ENCODE measurements at places on chromosomes 12 and 14.

GRCh38 chr14:96198430-96199130 is 6.1 kb upstream of the BDKRB2 start:
- no peak for DNase-seq

DNA sequence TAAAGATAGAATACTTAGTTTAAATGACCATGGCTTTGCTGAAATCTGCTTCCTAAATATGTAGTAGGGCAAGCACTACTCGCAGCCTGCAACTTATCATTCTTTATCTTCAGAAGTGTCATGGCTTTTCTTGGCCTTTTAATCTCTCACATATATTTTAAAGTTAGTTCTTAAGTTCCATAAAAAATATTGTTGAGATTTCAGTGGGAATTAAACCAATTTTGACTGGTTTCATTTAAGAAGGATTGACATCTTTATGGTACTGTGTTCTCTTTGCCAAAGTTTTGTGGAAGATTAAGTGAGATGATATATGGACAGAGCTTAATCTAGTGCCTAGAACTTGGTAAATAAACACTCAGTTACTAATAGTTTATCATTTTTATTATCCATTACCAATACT is 56.7 kb downstream of the KIAA0586 start:
- DNase-seq = no peak

DNA sequence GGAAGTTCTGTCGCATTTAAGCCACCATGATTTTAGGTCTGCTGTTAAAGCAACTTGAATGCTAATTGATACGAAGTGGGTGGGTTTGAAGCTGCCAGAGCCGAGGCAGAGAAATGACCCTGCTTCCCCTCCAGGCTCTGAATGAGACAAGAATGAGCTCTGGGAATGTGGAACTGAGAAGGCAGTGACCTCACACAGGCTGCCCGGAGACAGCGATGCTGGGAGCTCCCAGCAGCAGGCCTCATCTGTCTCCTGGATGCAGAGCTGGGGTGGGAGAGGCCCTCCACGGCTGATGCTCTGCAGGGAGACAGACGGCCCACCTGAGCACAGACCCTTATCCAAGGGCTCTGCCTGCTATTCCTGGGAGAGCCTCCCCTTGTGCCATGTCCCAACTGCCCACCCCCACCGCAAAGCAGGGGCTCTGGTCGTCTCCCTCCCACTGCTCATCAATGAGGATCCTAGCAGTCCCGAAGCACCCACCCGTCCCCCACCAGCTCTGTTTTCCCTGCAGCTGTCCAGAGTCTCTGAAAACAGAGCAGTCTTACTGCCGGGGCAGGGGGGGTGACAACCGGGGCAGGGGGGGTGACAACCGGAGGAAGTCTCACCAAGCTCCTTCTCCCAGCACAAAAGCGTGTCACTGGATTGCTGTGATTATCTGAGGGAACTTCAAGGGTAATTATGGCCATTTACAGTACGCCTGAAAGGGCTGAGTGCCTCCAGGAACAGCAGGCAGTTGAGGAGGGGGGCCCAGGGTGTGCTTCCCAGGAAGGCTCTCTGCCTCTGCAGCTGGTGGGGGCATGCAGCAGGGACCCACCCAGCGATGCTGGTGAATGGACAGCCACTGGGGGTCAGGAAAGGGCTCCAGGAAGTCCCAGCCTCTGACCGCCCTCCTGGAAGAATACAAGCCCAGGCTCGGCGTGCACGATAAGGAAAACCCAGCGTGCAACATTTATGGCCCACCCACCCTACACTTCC is 67.8 kb downstream of the CHGA start:
- DNase-seq = no peak

DNA sequence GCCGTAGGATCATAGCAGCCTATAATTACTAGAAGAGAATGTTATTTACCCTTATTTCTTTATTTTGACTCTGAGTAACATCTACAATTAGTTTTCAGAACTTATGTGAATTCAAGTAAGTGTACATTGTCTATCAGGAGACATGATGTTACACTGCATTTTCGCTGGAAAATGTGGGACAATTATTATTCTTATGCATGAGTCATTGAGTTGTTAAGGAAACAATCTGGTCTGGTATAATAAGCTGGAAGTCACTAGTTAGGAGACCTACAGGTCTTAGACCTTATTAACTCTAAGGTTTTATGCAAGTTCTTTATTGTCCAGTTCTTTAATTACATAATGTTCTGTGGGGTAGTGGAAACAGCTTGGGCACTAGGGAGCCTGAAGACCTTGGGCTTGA is 5.8 kb downstream of the KTN1 start:
- no peak for DNase-seq

GRCh38 chr12:93256256-93256969 is 121.3 kb upstream of the NUDT4 start:
- no peak for DNase-seq

GRCh38 chr12:62679608-62680007 is 213.0 kb downstream of the MON2 start:
- no peak for DNase-seq

DNA sequence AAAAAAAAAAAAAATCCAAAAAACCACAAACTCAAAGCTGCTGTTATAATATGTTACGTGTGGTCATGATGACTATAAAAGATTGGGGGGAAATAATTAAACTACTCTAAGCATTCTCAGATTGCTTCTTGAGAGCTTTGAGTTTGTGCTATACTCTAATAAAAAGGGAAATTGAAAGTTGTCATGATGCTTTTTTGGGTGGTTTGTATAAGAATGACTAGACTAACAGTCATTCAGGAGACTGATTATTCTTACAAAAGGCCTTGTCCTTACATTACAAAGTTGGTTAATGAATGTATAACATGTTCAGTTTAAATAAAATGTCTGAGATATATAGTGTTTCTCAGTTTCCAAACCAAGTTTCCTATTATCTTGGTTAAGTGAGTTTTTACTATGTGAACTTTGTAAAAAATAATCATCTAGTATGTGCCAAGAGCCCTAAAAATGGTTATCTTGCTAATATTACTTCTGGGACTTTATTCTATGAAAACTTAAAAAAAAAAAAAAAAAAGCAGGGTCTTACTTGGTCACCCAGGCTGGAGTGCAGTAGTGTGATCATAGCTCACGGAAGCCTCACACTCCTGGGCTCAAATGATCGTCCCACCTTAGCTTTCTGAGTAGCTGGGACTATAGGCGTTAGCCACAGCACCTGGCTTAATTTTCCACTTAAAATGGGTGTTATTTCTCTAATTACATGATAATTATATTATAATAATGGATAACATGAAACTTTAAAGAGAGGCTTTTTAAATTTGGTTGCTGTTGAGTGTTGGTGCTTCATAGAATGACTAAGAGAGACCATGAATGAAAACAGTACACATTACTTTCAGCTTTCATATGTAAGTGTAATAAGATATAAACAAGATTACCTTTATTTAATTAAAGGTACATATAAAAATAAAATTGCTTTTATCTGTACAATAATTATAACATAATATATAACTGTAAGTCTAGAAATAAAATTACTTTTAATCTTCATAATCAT is 459.6 kb upstream of the RGS6 start:
- DNase-seq = no peak

DNA sequence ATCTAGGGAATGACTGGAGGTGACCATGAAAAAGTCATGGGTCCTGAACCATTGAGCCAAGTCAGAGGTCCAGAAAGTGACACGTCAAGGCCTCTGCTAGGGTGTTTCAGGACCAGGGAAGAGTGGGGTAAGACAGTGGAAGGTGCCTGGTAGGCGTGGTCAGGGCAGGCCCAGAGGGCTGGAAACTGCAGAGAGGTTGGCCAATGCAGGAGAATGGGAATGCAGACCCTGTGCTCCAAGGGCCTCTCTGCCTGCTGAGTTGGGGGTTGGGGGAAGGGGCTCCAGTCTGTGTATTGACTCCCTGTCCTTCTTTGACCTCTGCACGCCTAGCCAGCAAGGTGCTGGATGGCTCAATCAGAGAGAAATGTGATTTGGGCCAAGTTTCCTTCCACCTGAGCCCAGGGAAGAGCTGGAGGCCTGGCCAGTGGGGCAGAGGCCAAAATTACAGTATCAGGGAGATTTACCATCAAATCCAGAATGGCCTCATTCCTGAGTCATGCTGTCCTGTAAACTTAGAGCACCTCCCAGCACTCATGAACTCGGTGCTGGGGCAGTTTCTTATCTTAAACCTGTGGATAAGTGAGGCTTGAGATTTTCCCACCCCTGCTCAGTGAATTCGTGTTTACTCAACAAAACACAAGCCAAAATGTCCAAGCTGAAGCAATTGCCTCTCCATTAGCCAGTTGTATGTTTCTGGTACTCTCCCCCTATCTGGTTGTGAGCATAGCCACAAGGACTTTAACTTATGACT is 24.4 kb downstream of the IRF2BPL start:
- DNase-seq = no peak

DNA sequence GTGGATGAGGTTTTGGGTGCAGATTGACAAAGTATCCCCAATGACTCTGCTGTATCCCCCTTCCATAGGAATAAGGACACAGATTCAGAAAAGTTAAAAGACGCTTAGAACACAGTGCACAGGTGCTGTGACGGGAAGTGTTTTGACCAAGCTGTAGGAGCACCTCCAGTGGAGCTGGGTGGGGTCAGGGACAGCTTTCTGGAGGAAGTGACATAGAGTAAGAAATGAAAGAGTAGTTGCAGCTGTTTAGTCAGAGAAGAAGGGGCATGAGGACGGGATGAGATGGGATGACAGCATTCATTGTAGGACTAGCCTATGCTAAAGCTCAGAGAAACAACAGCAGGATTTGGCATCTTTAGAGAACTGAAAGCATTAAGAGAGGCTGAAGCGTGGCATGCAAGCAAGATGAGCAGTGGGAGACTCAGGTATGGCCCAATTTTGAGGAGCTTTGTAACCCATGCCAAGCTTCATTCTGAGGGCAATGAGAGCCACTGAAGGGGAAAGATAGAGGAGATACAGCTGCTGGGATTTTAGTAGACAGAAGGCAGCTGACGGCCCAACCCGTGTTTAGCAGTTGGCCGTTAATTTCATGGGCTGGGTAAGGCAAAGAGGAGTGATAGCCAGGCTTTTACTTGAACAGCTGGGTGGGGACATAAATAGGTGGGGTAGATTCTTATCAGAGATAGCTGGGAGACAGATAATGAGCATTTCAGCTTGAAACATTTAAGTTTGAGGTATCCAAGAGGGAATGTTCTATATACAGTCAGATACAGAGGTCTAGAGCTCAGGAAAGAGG is 131.8 kb upstream of the KRAS start:
- no peak for DNase-seq

DNA sequence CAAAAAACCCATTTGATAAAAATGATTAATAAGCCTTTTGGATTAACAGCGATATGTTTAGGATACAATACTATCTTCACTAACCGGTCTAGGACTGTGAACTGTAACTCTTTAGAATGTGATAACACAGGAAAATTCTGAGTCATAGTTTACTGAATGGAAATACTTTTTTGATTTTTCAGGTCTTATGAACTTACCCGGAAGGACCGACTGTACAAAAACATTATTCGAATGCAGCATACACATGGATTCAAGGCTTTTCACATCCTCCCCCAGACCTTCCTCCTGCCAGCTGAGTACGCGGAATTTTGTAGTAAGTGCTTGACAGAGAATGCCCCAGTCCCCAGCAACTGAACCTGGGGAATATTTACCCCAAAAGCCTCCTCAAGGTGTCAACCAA is 29.0 kb downstream of the TTLL5 start:
- no peak for DNase-seq

- no peak for DNase-seq
Observed at GRCh38 chr12:90399357-90399756, 555.6 kb downstream of the CCER1 start.

DNA sequence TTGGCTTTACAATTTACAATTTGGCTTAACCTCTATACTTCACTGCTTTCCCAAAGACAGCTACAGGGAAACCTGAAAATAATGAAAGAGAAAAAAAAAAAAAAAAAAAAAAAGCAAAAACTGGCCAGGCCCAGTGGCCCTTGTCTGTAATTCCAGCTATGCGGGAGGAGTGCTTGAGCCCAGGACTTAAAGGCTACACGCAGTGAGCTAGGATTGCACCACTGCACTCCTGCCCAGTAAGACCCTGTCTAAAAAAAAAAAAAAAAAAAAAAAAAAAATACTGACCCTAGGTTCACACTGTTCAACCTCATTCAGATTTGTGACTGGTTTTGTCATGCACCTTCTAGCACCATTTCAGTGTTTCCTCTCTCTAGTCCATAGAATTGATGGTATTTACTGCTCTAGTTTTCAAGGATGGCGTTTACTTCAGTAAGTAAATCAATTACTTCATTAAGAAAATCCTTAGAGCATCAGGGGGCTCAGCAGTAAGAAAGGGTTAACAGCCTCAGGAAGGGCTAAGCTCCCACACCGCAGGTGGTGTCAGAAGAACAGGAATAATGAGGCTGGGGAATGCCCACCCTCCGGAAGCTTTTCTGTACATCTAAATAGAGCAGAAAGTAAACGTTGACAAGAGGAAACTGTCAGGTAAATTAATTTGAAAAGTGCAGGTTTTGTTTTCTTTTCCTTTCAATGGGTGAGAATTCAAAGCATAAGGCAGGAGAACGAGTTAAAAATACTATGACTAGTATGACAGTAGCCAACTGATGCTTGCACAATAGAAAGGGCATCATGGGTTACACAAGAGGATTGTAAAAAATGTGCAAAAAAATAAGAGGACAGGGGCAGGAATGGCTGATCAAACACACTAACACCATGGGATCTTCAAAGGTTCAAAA is 115.0 kb upstream of the MDM1 start:
- DNase-seq = no peak

- DNase-seq = peak; percentile 23
Observed at GRCh38 chr12:108689314-108690190, 41.8 kb downstream of the CORO1C start.

GRCh38 chr12:28318273-28318672 is 128.0 kb downstream of the CCDC91 start:
- no peak for DNase-seq

GRCh38 chr12:59375633-59376032 is 220.2 kb upstream of the SLC16A7 start:
- DNase-seq = no peak

DNA sequence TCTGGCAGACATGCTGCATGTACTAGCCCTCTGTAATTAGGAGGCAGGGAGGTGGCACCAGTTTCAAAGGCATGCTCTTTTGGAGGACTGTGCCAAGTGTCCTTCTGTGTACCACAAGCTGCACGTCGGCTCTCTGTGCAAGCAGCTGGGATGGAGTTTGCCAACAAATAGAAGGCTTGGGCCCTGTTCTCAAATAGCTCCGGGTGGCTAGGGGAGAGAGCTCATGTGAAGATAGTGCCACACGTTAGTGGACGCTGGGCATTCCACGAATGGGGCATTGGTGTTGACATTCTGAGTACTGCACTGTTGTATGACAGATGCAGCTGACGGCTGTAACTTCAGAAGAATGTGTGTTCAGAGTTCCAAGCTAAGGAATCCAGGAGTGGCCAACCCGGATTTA is 4.4 kb downstream of the AACS start:
- no peak for DNase-seq

All from CD4-positive, CD25-positive, alpha-beta regulatory T cell (primary cell).